EH (cell line): ENCODE measurements at places on chromosomes 7 and 10.

- no peak for DNase-seq
Observed at GRCh38 chr10:62946278-62946677, 130.1 kb upstream of the EGR2 start.

- DNase-seq = no peak
Observed at GRCh38 chr10:84447701-84448400, 119.5 kb downstream of the CCSER2 start.

DNA sequence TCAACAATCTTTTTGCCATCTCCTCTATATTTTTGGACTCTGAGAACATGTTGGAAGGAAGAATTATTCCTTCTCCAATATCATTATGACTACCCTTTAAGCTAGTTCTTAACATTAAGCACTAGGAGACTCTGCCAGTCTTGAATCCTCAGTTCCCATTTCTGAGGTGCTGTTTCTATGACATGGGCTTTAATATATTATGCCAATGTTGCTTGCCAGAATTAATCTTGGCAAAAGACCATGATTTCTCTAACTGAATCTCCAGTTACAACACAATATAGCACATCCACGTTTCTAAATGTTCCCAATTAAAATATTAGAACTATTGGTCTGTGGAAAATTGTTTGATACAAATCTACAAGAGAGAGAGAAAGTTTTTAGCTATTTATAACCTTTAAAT, 250.0 kb downstream of the HGF start:
- DNase-seq = no peak

DNA sequence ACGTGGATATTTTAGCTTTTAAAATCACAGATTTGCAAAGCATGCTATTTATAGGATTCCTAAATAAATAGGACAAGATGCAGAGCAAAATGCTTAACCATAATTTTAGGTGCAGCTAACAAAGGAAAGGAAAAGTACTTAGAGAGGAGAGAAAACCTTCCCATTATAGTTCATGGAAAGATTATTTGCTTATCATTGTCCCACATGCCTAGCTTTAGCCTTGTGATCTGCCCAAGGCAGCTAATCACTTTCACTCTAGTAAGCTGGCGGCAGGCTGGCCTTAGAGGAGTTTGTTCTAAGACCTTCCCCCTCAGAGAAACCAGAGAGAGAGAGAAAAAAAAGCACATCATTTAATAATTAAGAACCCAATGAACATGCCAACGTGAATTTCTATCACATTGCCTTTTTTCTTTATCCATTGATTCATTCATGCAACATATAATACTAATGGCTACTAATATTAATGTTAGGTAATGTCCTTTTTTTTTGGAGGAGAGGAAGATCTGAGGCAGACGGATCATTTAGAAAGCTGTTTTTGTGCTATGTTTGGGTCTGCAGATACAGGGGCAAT, 274.6 kb downstream of the ARL4A start:
- no peak for DNase-seq

DNA sequence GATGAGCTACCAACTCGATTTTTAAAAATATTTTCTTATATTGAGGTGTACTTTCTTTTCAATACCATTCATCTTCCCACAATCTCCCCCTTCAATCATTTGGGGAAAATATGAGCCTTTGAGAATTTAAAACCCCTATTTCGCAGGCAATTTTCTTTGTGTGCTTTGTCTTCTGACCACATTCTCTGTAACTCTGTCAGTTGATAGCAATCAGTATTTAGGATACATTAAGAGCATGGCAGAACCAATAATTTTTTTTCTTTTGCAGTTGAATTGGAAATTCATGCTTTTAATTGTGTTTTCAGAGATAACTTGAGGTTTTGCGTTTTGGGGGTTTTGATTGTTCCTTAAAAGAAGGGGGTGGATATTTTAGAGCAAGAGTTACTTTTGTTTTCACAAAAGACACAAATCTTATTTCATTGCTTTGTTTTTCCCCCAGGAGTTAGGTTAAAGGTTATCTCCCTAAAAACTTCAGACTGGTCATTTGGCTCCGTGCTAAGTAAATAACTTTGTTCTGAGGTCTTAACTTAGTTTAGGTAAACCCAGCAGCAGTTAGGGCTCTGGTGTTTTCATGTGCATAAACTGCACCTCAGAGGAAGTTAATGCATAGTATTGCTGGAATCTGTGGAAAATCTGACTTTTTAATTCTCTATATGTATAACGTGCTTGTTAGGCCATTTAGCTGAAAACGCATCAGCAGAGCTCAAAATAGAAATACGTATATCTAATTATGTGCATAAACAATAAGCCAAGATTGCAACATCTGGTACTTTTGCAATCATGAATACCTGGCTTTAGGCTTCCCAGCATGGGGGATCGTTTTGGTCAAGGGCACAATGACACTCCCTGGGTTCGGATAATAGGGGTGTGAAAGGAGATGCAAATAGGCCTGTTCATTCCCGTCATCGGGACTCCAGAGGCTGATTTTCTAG, 676.4 kb upstream of the ANKRD30A start:
- no peak for DNase-seq

GRCh38 chr10:70538731-70539338, 60.3 kb downstream of the PALD1 start:
- DNase-seq = no peak

DNA sequence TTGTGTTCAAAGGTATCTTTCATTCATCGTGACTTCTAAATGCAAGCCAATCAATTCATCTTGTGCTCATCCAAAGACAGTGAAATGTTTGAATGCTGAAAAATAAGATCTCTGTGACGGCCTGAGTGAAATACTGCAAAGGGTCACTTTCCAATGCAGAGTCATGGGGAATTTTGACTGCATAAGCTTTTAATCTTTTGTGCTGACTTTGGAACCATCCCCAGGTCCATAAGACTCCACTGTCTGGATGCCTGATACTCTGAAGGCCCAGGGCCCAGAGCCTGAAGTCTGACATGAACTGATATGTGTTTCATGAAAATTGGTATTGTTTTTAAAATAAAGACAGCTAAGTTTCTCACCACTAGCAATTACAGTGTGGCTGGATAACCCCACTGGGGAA, 39.0 kb downstream of the PPP1R3C start:
- DNase-seq = no peak

DNA sequence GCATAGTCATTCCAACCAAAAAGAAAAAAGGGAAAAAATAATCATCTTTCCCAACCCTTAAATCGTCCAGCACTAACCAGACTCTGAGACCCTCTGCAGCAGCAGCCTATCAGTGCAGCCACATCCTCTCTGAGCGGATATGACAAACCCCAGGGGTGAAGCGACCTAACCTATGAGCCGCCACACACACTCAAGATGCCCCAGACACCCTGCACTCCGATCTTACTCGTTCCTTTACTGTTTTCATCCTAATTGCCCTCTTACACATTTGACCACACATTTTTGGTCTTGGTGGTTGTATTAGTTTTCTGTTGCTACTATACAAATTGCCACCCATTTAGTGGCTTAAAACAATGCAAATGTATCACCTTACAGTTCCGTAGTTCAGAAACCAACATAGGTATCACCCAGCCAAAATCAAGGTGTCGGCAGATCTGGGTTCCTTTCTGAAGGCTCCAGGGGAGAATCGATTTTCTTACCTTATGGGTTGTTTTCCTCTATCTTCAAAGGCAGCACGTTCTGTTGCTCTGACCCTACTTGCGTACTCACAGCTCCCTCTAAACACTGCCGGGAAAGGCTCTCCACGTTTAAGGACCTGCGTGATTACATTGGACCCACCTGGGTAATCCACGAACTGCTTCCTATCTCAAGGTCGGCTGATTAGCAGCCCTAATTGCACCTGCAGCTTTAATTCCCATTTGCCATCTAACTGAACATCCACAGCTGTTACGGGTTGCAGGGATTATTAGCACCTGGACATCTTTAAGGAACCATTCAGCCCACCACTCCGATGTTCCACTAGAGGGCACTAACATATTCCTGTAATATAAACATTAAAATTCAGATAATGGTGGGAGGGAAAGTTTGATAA, 37.3 kb upstream of the PRSS1 start:
- peak; percentile 26 for DNase-seq

GRCh38 chr10:91745090-91745831, 53.0 kb upstream of the TNKS2 start:
- peak; percentile 25 for DNase-seq

DNA sequence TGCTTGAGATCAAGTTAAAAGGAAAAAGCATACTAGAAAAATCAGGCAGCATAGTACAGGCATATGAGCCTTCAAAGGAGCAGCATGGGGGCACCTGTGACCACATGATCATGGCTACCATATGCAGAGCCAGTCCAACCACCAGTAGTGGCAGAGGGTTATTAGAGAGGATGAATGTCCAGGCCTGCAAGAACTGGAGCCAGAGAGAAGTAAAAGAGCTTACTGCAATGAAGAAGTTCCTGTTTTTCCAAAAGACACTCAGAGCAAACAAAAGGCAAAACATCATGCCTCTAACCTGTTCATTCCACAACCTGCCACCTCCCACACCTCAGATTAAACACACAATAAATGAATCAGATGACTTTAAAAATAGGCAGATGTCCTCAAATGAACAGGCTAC, 99.6 kb upstream of the NAMPT start:
- DNase-seq = no peak

- peak; percentile 45 for DNase-seq
Observed at GRCh38 chr7:154953006-154953684, 49.8 kb downstream of the PAXIP1 start.

- peak; percentile 42 for DNase-seq
Observed at GRCh38 chr10:78231939-78232338, 198.3 kb downstream of the RPS24 start.

DNA sequence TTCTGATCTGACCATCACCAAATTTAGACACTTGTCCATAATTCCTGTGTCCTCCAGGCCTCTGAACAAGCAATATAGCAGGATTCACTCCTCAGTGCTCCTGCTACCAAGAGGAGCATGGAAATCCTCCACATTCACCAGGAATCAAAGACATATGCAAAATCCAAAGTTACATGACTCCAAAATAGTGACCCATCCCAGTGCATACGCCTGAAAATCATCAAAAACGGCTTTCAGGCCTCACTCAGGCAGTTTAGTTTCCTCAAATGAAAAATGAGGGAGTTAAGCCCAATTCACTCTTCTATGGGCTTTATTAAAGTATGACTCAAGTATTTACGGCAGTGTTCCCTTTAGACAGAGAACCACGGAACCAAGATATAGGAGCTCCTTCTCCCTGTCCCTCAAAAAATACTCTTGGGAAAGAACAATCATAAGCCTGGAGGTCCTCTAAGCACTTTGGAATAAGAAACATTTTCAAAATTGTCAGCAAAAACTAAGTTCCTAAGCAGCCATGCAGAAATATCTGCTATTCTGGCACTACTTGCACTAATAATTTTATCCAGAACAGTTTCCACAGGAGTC, 240.7 kb downstream of the PARD3 start:
- no peak for DNase-seq

DNA sequence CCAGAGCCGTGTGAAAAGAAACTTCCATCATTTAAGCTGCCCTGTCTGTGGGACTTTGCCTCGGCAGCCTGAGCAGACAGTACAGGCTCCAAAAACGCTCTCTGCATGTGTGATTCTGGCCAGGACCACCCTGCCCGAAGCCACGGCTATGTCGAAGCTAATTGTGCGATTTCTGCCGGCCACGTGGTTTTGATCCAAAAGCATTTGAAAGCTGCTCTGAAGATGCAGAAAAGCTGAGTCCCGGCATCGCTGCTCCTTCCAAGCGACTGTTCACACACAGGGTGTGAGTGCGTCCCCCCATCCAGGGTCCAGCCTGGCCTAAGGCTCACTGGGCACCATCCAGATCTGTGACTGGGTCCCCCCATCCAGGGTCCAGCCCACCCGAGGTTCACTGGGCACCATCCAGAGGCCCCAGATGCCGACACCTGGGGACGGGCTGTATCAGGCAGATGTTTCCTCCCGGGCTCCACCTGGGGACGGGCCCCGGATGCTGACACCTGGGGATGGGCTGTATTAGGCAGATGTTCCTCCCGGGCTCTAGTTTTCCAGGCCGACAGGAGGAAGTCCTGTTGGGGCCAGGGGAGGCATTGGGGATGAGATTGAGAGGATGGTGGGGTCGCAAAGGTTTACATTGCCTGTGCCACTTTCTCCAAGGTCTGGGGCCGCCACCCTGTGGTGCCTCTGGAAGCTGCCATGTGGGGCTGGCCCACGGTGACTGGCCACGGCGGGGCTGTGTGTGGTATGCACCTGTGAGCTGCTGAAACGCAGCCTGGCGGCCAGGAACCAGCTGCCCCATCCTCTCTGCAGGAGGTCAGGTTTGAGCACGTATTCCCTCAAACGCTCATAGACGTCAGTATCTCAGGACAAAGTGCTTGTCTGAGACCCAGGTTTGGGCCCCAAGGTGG, 527.4 kb downstream of the DNAJB6 start:
- DNase-seq = no peak

DNA sequence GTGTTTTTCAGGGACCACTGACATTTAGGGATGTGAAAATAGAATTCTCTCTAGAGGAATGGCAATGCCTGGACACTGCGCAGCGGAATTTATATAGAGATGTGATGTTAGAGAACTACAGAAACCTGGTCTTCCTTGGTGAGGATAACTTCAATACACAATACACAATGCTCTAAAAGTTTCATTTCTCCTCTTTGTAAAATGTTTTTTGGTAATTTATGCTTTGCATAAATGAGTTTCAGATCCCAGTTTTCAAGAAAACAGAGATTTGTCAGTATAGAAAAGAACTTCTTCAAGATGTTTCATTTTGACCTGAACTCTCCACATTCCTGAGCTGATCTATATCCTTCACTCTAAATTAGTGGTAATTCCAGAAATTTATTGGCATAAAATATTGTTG, 14.2 kb downstream of the ZNF92 start:
- DNase-seq = no peak

DNA sequence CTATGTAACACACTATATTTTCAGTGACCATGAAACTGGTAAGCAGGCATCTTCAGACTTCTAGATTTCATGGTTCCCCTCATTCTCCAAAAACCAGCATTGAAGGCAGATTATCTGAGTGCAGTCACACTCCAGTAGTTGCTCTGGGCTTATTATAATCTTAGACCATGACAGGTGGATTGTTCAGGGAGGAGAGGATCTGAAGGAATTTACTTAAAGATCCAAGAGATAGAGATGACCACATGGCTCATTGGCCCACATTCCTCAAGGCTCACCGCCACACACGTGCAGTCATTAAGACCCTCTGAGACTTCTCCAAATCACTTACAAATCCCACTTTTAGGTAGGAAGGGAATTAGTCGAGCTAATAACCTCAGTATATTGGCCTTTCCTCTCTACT, 55.2 kb downstream of the GSAP start:
- DNase-seq = no peak

GRCh38 chr10:109928475-109928891, 5.2 kb upstream of the XPNPEP1 start:
- no peak for DNase-seq

DNA sequence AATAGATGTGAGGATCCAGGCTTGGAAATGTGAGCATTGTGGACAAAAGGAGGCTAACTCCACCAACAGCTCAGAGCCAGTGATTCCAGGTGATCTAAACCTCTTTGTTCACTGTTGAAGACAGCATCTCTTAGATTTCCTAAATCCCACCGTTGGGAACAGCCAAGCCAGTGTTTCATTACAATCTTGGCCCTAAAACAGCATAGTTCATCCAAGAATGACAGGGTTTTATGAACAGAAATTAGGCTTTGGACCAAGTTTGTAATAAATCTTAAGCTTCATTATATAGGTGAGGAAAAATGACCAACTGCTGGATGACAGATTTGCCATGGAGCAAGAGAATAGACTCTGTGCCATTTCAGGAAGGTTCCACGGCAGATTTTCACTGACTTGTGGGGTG, 65.8 kb downstream of the MTURN start:
- DNase-seq = no peak
